ENCODE measurements at places on chromosomes 13 and 19.

GRCh38 chr13:41621716-41622431, 164.5 kb downstream of the RGCC start:
- no peak for DNase-seq

DNA sequence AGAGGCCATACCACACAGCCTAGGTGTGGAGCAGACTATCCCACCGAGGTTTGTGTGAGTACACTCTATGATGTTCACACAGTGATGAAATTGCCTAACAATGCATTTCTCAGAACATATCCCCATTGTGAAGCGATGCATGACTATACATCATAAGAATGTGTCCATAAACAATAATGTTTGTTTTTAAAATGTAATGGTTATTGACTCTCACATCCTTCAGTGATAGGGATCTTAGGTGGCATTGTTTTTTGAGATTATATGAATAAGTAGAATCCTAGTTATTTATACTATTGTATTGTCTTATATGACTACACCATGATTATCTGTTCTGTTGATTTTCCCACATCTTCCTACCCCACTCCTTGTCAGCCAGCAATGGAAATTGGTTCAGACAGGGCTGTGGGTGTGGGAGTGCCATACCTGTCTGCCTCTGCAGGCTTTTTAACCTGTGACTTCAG, 13.6 kb downstream of the CCNA1 start:
- DNase-seq = no peak

DNA sequence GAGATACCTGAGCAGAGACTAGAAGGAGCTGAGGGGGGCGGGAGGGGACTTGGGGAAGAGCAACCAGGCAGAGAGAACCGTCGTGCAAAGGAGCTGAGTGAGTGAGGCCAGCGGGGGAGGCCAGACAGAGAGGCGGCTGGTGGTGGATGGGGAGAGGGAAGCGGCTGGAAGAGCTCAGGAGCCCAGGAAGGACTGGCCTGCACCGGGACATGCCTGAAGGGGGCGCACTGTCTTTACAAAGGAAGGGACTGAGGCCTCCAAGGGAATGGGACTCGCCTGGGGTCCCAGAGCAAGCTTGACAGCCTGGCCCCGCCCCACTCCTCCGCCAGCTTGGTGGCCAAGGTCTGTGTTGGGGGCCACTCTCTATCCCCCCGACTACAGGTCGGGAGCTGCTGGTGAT, 14.9 kb downstream of the ONECUT3 start:
- no peak for DNase-seq

DNA sequence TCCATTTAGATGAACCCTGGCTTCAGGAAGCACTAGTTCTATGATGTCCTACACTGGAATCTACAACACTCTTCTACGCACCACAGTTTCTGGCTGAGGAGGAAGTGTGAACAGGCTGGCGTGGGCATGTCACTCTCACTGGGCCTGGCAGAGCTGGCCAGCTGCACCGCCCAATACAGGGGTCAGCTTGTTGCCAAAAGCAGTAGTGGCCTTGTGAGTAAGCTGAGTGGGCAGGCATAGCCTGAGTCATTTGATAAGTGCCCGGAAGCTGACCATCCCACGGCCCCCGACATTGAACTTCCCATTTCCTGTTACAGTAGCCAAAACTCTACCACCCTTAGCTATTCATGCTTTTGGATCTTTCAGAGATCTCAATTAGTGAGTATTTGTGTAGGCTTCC, 240.9 kb upstream of the SERP2 start:
- DNase-seq = no peak

- no peak for DNase-seq
Observed at GRCh38 chr13:30125422-30126073, 181.8 kb downstream of the KATNAL1 start.

DNA sequence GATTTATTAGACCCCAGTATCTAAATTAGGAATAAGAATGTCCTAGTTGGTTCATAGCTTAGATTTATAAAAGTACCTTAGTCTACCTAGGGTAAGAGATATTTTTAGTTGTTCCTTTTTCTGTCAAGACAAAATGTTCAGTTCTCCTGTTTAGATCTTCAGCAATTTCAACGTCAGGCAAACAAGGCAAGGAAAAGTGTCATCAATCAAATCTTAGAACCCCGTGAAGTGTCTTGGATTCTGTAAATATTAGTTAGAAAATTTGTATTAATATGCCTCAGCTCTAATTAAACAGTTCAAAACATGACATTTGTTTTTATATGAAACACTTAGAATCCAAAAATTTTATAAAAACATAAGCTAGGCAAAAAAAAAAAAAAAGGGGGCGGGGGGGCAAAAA, 296.6 kb downstream of the PCDH9 start:
- DNase-seq = no peak

DNA sequence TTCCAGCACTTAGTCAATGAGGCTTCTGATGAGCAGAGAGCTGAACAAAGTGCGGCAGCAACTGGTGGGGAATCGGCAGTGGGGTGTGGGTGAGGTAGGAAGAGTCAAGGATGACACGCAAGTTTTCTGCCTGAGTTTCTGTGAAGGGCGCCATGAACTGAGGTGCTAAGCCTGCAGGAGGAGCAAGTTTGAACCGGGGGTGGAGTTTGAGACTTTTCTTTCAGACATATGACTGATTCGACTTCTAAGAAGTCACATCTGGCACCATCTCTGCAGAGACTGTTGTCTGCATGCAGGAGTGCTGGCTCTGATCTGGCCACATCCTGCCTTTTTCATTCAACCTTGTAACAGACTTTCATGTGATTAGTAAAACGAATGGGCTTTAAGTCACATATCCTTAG, 14.8 kb upstream of the GPI start:
- no peak for DNase-seq

DNA sequence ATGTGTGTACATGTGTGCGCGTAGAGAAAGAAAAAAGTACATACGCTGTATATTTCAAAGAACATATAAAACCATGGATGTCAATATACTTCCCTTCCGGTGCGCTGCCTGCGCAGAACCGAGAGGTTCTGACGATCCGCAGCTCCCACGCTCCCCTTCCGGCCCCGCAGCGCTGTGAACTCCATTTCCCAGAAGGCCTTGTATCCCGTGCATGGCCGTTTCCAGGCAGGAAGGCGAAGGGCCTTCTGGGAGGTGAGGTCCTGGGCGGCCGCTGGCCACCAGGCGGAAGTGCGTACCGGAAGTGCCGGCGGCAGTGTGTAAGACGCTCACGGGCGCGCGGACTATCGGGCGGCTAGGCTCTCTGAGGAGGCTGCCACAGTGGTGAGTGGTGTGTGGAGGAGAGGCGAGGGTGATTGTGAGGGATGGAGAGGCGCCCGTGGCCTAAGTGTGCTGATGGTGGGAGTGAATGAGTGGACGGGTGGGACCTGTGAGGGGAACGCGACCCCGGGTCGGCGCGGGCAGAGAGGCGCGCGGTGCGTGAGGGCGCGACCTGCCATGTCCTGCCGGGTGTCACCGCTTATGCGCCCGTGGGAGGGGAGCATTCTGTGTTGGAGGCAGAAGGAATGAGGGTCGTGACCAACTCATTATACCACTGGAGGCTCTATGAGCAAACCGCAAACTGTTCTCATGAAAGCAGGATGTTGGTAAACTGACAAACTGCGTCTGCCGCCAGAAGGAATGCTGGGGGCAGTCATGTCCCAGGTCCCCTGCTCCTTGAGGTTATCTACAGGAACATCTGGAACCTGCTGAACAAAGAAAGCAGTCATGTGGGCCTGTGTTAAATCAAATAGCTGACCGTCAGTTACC, at the start of gene ERVK3-1:
Gene ERVK3-1 (plus strand): TSS at position 313 of the 867 bp plus-strand sequence. CDS start 6,792 bp downstream, outside the sequence.
- DNase-seq = peak; percentile 90

DNA sequence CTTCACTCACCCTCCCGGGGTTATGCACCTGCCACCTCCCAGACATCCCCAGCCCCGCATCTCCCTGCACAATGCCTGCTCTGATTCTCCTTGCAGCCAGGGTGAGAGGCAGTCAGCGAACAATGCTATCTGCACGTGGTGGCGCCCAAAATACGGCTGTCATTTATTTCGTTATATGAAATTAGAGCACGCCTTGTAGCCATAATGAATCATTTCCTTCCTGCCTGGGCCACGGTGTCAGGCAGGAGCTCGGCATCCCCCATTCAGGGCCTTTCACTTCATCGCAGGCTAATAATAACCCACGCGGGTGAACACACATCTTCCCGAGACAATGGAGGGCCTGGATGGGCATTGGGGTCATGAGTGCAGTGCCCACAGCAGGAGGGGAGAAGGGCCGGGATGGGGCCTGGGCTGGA, 143.8 kb upstream of the ZNF507 start:
- no peak for DNase-seq

DNA sequence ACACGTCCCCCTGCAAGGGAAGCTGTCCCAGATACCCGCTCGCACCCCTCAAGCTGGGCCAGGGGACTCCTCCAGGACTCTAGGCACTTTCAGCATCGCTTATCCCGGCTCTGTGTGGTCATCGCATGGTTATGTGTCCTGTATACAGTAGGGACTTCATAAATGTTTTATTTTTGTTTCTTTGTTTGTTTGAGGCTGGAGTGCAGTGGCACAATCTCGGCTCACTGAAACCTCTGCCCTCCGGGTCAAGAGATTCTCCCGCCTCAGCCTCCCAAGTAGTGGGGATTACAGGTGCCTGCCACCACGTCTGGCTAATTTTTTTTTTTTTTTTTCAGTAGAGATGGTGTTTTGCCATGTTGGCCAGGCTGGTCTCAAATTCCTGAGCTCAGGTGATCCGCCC, 7.5 kb downstream of the ANGPTL8 start:
- no peak for DNase-seq

GRCh38 chr19:52688335-52688734, 46.5 kb downstream of the ZNF611 start:
- DNase-seq = no peak

- no peak for DNase-seq
Observed at GRCh38 chr19:20079476-20079875, 1.7 kb downstream of the ZNF90 start.

- DNase-seq = no peak
Observed at GRCh38 chr19:20005741-20006140, 33.6 kb downstream of the ZNF682 start.

DNA sequence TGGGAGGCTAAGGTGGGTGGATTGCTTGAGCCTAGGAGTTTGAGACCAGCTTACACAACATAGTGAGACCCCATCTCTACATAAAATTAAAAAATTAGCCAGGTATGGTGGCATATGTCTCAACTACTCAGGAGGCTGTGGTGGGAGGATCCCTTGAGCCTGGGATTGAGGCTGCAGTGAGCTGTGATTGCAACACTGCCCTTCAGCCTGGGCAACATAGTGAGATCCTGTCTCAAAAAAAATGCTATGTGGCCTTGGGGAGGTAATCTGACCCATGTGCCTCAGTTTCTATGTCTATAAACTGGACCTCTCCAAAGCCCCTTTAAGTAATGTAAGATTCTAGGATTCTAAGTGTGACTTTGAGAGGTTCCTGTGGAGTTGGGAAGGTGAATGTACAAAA, 25.2 kb downstream of the ARL11 start:
- DNase-seq = no peak

DNA sequence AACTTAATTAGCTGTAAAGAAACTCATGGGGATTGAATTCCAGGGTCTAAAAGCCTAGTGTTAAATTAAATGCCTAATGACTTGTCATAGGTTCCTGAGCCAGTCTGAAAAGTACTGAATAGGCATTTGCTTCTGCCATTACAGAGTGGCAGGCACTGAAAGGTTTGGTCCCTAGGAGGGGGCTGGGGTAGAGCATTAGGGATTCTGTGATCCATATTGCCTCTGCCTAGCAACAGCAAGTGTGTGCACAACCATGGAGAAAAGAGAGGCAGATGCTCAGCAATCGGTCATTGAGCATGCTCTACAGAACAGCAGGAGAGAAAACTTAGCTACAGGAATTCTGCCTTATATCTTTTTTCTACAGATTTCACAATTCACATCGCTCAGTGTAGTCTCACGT, 133.5 kb downstream of the TRPC4 start:
- no peak for DNase-seq

- DNase-seq = no peak
Observed at GRCh38 chr13:100521851-100522617, 66.6 kb downstream of the GGACT start.

- no peak for DNase-seq
Observed at GRCh38 chr13:108407495-108407894, 138.0 kb downstream of the TNFSF13B start.
